ENCODE measurements at places on chromosomes 7 and 10.

- no peak for DNase-seq
Observed at GRCh38 chr10:109203646-109204353, 719.5 kb downstream of the XPNPEP1 start.

DNA sequence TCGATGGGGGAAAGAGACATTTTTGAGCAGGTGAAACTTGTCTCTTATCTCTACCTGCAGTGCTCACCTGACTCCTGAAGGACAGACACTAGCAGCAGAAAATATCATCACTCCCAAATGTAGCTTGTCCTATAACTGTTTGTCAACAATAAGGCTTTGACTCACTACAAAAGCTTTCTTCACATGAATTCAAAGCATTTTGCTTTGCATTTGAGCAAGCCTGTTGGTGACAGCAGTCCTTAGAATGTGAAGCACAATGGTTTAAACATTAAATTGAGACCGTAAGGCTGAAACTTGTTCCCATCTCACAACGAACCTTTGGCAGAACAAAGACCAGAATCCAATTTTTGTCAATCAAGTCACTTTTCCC is 30.6 kb upstream of the ZNRF2 start:
- DNase-seq: no peak

DNA sequence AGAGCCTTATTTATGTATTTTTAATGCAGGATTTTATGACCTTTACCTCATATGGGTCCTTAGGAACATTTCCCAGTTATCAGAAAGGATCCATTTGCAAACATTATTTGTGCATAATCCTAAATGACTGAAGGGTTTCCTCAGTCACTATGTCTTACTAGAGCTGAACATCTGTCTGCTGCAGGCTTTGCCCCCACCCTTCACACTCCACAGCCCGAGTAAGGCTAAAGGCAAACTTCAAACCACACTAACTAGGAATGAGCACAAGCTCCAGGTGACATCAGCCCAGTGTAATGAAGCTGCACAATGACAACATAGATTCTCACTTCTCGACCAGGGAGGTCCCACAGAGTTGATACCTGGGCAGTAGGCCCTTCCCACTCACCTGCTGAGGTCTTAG is 491.3 kb upstream of the MKI67 start:
- no peak for DNase-seq

DNA sequence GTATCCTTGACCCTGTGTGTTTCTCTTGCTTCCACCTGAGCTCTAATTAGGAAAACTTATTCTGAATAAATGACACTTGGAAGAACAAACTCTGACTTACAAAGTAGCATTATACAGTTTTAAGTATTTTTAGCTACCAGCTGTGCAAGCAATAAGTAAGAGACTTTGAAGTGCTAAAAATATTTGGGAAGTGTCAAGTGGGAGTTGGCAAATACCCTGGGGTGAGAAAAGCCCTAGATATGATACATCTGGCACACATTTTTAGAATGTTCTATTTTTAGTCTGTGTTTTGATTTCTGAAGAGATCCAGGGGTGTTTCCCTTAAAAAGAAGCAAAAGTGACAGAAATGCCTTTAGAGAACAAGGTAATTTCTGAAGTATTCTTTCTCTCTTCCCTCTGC is 132.7 kb upstream of the TEX47 start:
- DNase-seq: no peak

DNA sequence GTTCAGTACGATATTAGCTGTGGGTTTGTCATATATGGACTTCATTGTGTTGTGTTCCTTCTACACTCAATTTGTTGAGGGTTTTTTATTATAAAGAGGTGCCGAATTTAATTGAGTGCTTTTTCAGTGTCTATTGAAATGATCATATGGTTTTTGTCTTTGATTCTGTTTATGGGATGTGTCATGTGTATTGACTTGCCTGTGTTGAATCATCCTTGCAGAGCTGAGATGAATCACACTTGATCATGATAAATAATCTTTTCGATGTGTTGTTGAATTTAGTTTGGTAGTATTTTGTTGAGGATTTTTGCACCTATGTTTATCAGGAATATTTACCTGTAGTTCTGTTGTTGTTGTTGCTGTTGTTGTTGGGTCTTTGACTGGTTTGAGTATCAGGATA is 39.8 kb downstream of the ATOH7 start:
- DNase-seq: no peak

- no peak for DNase-seq
Observed at GRCh38 chr7:120996988-120997345, 8.5 kb downstream of the CPED1 start.

DNA sequence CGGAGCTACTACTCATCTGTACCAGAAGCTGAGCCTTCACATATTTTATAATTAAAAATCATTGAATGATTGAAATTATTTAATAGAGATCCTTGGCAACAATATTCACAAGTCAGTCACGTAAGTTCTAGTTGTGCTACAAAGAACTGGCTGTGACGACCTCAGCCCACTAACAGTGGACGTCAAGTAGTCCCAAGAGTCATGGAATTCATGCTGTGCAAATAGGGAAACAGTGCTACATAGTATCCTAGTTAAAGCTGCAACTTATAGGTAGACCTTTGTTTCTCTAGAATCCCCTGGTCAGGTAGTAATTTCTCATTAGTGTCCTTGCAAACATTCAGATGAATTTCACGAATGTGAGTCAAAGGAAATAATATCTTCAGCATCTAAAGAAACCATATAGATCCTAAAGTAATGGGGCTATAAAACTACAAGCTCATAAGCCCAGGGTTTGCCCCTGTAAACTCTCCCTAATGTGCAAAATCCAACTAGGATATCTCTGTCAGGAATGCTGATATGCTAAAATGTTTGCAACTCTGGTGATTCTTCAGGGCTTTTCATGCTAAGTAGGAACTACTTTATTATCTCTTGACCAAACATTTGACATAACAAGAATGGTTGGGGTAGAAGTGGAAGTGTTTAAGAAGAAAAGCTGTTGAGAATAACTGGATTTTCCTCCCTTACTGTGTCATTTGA is 31.2 kb downstream of the CFAP69 start:
- no peak for DNase-seq

GRCh38 chr7:107860981-107861652 is 29.9 kb upstream of the DLD start:
- no peak for DNase-seq

GRCh38 chr10:121519901-121520493 is 78.2 kb downstream of the FGFR2 start:
- DNase-seq: no peak

DNA sequence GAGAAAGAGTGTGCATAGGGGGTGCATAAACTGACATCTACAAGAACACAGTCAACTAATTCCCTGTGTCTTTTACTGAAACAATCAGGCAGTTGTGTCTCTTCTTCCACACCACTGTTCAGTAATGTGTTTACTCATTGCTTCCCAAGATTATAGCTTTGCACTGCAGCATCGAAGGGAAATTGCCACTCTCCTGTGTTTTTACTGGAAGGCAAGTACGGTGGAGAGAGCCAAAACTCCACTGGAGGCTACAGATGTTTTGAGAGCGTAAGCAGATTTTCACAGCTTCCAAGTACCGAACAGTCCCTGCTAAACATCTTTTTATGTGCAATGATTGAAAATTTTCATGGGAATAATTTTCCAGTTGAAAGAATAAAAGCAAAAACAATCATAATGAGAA is 510.5 kb upstream of the AKR1E2 start:
- no peak for DNase-seq

DNA sequence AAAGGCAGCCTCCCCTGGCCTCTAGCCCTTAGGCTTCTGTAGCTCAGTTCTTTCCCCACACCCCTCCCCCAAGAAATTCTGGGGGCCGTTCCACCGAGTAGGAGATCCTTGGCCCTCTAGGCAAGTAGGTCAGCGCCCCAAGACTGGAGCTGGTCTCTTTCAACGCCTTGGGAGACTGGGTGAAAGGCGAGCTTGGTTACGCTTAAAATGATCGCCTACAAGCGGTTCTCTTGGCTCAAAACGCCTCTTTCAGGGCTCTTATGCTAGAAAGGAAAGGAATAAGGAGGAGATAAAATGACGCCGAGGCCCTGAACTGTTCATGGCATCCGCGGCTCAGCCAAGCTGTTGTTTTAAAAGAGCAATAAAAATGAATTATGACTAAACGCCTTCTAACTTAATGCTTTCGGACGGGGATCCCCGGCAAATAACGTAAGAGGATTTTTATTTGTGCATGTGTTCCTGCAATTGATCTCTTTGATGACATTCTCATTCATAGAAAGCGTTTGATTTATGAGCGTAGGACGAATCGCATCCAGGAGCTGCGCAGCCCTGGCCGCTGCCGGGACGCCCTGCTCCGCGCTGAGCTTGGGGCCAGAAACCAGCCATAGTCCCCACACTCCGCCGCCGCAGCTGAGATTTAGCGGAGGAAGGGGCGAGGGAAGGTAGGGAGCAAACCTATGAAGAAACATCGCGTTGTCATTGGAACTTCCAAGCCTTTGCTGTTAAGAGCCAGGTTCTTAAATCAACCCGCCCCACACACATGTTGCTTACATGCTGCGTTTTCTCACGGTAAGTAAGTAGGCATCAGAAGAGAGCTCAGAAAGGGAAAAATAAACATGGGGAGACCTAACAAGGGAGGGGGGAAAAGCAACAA is 3.0 kb upstream of the HOXA1 start:
- no peak for DNase-seq

DNA sequence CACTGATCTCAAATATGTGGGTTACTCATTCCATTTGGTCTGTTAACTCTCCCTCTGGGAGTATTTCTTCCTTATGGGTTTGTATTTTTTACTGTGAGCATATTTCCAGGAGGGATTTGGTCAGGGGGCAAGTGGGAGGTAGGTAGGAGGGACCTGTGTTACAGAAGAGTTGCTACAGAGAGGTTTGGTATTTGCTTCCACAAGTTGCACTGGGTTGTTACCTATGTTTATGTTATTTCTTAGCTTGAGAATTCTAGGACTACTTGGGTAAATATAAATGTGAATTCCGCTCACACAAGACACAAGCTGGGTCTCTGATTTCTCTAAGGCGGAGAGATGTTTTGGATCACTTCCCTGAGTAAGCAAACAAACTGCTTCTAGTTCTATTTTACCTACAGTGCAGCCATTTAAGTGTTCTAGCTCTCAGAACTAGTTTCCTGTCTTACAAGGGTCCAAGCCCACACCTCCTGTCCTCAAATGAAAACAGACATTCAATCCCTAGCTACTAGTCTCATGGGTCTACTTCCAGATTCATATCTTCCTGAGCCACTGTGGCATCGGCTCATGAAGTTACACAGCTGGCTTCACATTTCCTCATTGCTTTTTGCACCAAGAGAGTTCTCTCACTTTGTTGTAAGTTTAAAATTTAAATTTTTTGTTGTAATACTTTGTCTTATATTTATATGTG is 75.4 kb upstream of the PPP1R3C start:
- DNase-seq: no peak

GRCh38 chr7:68562323-68562899 is 1035.9 kb upstream of the AUTS2 start:
- DNase-seq: no peak

DNA sequence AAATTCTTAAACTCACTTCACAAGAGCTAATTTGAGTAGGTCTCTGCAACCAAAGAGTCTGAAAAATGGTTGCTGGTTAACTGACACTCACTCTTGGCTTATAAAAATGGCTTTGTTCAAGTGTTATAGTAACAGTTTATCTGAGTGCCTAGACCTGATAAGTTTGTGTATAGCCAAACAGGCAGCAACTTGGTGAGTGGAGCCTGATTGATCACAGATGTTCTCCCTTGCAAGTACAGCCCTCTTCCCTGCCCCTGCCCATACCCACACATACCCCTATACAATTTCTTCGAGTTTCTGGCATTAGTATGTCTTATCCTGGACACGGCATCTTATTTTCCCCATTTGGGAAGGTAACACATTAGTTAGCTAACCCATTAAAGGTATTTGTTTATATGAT is 149.5 kb downstream of the SLC16A9 start:
- DNase-seq: no peak

GRCh38 chr7:24727154-24728120 is 29.8 kb downstream of the GSDME start:
- DNase-seq: peak; percentile 62

GRCh38 chr10:74114041-74114448 is 36.6 kb downstream of the AP3M1 start:
- no peak for DNase-seq

GRCh38 chr7:27928001-27928400 is 188.0 kb downstream of the TAX1BP1 start:
- no peak for DNase-seq

GRCh38 chr7:44063547-44063893 is 1.8 kb downstream of the PGAM2 start:
- DNase-seq: no peak

DNA sequence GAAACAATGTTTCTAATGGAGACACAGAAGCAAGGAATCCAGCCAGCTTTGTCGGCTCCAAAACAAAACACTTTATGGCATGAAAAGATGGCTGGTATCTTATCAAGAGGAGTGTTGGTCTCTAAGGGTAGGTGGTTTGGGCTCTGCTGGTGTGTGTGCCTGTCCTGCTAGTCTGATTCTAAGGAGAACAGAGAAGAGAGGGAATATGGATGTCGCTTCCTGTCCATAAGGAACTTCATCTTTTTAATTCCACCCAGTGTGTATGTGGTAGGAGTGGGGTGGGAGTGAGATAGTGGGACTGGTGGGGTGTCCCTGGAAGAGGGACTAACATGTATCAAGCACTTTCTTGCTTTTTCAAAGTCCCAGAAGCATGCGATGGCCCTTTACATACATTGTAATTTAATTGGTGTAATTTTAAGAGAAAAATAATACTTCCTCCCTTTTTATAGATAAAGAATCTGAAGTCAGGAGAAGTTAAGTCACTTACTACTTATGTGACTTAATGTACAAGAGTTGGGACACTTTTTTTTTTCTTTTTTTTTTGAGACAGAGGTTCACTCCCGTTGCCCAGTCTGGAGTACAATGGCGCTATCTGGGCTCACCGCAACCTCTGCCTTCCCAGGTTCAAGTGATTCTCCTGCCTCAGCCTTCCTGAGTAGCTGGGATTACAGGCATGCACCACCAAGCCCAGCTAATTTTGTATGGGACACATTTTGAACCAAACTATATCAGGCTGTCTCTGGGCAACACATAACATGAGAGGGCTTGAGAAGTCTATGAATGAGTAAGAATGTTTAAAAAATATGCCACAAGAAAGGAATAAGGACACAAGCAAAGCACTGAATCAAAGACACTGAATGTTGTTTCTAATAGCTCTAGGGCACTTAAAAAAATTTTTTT is 18.8 kb downstream of the NT5C3A start:
- DNase-seq: no peak

DNA sequence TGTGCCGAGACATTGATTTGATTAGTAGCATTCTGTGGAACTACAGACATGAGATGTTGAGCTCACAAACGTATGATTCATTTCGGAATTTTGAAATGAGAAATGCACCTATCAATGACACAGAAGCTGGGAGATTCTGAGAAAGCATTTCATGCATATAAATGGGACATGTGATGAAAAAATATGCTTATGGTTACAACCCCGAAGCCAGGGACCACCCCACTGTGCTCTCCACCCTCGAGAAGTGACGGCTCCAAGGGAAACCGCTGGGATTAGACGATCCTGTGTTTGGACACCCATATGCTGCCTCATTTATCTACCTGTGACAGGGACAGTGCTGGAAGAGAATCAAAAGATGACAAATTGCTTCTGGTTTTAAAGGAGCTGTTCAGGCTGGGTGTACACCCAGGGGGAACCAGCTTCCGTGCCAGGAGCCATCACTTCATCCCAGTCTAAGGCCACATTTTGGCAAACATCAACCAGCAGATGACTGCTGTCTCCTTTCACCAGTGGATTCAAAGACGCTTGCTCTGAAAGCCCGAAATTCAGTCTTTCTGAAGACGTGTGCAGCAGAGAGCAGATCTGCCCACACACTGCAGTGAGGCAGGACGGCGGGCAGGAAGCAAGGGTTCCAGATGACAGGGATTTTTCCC is 109.9 kb downstream of the ATXN7L1 start:
- no peak for DNase-seq

Data from coronary artery (tissue), 2 donors.